Calu3 (cell line): ENCODE measurements at places on chromosomes 5 and 9. TPM values are rescaled to one million over a fixed set of nuclear protein-coding genes. Genes with fewer than 3 reads are reported as not detected.

- no peaks in the 10 kb centered on the region for H3K36me3 ChIP-seq
- H3K27ac ChIP-seq = no peak overlapping the region
- peak overlapping the region; percentile 56 for H3K4me3 ChIP-seq
- peak; percentile 4 for DNase-seq
- H3K4me1 ChIP-seq = peaks cover 8% of the 10 kb centered on the region
Observed at GRCh38 chr9:125889476-125890419, 142.6 kb downstream of the PBX3 start.

DNA sequence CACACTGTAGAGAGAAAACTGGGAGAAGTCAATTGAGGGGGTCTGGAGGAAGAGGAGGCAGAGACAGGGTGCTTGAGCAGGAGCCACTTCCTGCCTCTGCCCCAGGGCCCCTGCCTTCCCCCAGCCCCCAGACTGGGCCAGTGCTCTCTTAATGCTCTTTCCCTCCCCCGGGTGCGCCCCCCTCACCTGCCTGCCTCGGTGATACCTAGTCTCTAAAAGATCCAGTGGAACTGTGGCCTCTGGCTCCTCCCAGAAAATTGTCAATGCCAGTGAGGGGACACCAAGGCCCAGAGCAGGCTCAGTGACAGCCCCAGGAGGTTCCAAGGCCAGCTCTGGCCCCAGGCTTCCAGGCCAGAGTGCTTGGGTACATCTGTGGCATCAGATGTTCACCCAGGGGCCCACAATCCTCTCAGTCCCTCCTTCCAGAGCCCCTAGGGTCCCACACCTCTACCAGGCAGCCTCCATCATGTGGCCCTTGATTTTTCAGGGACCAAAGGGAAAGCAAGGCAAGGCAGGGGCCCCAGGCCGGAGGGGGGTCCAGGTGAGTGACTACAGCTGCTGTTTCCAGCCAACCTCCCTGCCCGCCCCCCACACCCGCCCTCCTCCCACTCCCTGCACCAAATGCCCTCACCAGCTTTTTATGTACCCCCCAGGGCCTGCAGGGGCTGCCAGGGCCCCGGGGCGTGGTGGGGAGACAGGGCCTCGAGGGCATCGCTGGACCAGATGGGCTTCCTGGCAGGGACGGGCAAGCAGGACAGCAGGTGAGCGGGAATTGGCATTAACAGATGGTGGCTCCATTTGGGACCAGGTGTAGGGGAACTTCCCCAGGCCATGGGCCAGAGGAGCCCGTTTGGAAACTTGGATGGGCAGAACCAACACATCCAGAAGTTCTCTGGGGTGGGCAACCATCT is 33.1 kb upstream of the ORM1 start:
- no peak overlapping the region for H3K4me3 ChIP-seq
- no peaks in the 10 kb centered on the region for H3K36me3 ChIP-seq
- DNase-seq = no peak
- H3K27me3 ChIP-seq = no peaks in the 10 kb centered on the region

DNA sequence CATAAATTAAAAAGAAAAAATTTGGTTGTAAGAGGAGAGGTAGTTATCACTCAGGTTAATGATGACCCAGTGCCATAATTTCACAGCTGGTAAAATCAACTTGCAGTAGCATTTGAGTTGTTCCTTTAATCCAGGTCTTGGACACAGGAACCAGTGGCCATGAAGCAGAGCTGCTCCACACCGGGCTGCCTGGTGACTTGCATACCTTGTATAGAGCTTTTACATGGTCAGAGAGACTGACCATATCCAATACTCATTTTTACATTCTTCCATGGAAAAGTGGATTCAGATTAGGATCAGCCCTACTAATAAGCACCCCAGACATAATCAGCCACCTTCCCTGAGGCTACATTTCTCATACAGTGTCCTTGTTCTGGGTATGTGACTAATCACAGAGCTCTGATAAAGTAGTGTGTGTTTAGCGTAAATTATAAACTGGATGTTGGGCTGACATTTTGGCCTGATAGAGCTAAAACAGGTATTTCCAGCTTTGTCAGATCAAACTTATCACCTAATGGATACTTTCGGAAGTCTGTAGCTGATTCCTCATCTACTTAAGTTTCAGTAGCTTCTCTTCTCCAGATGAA is 77.0 kb upstream of the ZSWIM6 start:
- peak overlapping the region; percentile 55 for H3K27ac ChIP-seq
- DNase-seq = peak; percentile 53
- H3K27me3 ChIP-seq = no peaks in the 10 kb centered on the region
- peaks cover 53% of the 10 kb centered on the region for H3K4me1 ChIP-seq

DNA sequence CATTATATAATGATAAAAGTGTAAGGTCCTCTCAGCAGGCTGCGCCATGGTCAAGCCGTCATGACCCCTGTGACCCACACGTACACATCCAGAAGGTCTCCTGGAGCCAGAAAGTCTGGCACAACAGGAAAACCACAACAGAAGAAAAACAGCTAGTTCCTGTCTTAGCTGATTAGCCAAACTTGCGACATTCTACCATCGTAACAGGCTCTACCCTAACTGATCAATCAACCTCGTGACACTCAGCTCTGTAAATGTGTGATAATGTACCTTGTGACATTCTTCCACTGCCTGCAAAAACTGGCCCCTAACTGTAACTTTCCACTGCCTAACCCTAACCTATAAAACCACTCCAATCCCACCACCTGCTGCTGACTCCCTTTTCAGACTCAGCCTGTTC is 316.4 kb upstream of the TUSC1 start:
- H3K27me3 ChIP-seq = no peaks in the 10 kb centered on the region
- no peak overlapping the region for H3K4me3 ChIP-seq
- DNase-seq = no peak
- H3K27ac ChIP-seq = no peak overlapping the region
- H3K36me3 ChIP-seq = no peaks in the 10 kb centered on the region
- no peaks in the 10 kb centered on the region for H3K4me1 ChIP-seq

DNA sequence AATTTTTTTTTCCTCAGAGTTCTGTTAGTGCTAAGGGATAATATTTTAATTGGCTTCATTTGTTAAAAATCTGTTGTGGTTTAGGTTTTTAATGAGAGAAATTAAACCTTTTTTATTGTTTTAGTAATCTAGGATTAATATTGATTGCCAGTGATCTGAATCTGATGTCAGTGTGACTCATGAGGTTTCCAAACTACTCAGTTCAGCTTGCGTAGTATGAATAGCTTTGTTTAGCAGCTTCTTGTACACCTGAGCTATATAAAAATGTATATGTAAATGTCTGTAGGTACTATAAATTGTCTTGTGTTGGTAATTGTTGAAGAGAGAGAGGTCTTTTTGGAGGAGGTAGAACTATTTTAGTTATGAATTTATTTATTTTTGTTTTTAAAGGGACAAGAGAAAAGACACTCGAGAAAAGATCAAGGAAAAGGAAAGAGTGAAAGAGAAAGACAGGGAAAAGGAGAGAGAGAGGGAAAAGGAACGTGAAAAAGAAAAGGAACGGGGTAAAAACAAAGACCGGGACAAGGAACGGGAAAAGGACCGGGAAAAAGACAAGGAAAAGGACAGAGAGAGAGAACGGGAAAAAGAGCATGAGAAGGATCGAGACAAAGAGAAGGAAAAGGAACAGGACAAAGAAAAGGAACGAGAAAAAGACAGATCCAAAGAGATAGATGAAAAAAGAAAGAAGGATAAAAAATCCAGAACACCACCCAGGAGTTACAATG is 26.3 kb downstream of the SREK1 start:
- no peak for DNase-seq
- peak overlapping the region; percentile 3 for H3K27ac ChIP-seq

- no peak overlapping the region for H3K4me3 ChIP-seq
- no peaks in the 10 kb centered on the region for H3K36me3 ChIP-seq
- no peak overlapping the region for H3K27ac ChIP-seq
Observed at GRCh38 chr5:110055302-110055701, 365.6 kb downstream of the MAN2A1 start.

DNA sequence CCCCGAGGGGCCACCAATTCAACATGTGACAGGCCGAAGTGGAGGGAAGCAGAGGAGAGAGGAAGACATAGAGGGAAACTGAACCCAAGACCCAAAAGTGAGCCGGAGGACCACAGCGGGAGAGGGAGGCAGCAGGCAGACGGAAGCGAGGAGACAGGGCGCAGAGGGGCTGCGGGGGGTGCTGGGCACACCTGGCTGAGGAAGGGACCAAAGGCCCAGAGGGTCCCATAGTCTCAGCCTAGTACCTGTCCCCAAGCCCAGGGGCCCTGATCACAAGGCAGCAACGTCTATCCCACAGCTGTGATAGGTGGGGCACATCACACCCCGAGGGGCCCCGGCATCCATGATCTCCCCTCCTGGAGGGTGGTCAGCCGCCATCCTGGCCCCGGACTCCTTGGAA is 7.1 kb upstream of the RALGDS start:
- H3K27me3 ChIP-seq = no peaks in the 10 kb centered on the region
- peaks cover 25% of the 10 kb centered on the region for H3K4me1 ChIP-seq
- DNase-seq = no peak
- H3K36me3 ChIP-seq = peaks cover 8% of the 10 kb centered on the region
- H3K4me3 ChIP-seq = peak overlapping the region; percentile 15
- H3K27ac ChIP-seq = peak overlapping the region; percentile 66

- H3K36me3 ChIP-seq = no peaks in the 10 kb centered on the region
- no peak overlapping the region for H3K4me3 ChIP-seq
Observed at GRCh38 chr5:68673106-68673822, 420.6 kb upstream of the SLC30A5 start.

DNA sequence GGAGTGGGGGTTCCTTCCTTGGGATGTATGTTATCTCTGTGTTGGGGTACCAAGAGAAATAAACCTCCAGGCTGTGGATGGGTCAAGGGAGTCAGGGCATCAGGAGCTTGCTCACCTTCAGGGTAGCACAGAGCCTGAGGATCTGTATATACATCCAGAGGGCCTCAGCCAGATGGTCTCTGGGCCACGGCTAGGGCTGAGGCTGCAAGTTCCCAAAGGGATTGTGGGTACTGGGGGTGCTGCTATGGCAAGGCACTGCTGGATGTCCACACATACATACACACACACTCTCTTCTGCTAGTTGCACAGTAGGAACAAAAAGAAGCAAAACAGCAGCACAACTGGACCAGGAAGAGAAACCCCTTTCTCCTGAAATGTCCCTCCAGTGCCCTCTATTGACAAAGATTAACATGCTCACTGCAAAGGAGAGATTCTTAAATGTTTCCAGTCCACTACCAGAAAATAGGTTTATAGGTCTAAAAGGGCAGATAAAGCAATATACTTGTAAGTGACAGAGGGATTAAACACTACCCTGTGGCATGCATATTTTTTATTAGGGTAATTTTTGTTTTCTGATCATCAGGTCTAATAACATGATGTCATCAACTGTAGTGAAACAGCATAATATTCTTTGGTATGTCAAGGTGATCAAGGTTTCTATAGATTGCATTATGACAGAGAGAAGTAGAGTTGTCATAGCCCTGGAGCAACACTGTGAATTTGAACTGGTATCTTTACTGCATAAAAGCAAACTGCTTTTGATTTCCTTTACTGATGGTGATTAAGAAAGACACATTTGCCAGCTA is 56.3 kb upstream of the KCNN2 start:
- no peak overlapping the region for H3K4me3 ChIP-seq
- H3K27ac ChIP-seq = no peak overlapping the region
- peaks cover 14% of the 10 kb centered on the region for H3K27me3 ChIP-seq
- no peaks in the 10 kb centered on the region for H3K4me1 ChIP-seq

GRCh38 chr5:88269222-88269771 is 652 bp upstream of the TMEM161B start:
- peaks cover 53% of the 10 kb centered on the region for H3K36me3 ChIP-seq
- H3K4me1 ChIP-seq = peaks cover 32% of the 10 kb centered on the region
- peak overlapping the region; percentile 94 for H3K27ac ChIP-seq
- no peaks in the 10 kb centered on the region for H3K27me3 ChIP-seq

Gene ZDHHC11
- 53.7 and 60.8 TPM in 2 replicates for total RNA-seq

Gene FGF18
- 0.61 and 0.76 TPM in 2 replicates for total RNA-seq

Gene NPR3
- 0.15 and 0.19 TPM in 2 replicates for total RNA-seq

Gene PLPPR1
- not detected in 2 replicates for total RNA-seq

Gene DMRT3
- total RNA-seq = not detected in 2 replicates
